Right kidney (tissue), 9 donors: ENCODE measurements at places on chromosomes 2 and 18.

DNA sequence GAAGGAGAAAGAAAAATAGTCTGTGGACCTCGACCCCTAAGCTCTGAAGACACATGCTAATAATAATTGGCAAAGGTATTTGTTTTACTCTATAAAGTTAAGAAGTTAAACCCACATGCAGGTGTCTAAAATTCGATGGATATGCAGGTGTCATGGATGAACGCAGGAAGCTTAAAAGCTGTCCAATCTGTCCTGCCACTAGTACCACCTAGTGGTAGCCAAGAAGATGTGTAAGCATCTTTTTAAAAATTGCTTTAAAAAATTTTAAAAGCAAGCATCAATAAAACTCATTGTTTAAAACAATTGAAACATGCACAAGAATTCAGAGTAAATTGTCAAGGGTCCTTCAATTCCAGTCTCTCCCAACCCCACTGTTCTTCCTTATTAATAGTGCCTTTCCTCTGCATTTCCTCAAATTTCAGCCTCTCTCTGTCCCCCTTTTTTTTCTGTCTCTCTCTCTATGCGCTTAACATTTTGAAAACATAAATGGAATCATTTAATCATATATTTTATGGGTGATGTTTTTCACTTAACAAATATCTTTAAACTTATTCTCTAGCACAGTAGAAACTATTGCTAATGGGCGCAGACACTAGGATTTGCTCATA, 30.6 kb upstream of the PPP3R1 start:
- no peak for DNase-seq

- DNase-seq, result no peak
Observed at GRCh38 chr2:37934591-37935513, 9.8 kb downstream of the RMDN2 start.

GRCh38 chr2:6103949-6104348, 411.8 kb downstream of the SOX11 start:
- no peak for DNase-seq

- DNase-seq, result no peak
Observed at GRCh38 chr2:143085125-143085784, 44.0 kb upstream of the ARHGAP15 start.

GRCh38 chr2:63639344-63639743, 50.6 kb downstream of the MDH1 start:
- no peak for DNase-seq

- no peak for DNase-seq
Observed at GRCh38 chr2:224143526-224143925, 104.4 kb upstream of the SERPINE2 start.

- DNase-seq, result no peak
Observed at GRCh38 chr2:44786045-44786816, 155.3 kb upstream of the SIX3 start.

DNA sequence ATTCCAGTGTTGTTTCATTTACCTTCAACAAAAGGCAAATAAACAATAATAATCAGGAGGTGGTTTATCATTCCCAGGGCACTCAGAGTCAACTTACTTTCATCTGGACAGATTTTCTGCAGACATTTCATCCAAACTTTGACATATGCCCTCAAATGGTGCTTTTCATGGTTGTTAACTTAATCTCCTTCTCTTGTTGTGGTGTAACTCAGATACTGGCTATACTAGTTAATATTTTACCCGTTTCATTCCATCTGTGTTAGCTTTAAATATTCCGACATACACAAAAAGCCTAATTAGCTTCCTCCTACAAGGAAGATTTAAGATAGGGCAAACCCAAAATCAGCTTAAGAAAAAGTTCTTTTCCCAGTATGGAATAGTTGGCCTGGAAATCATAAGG, 44.4 kb upstream of the RPE start:
- DNase-seq, result no peak

DNA sequence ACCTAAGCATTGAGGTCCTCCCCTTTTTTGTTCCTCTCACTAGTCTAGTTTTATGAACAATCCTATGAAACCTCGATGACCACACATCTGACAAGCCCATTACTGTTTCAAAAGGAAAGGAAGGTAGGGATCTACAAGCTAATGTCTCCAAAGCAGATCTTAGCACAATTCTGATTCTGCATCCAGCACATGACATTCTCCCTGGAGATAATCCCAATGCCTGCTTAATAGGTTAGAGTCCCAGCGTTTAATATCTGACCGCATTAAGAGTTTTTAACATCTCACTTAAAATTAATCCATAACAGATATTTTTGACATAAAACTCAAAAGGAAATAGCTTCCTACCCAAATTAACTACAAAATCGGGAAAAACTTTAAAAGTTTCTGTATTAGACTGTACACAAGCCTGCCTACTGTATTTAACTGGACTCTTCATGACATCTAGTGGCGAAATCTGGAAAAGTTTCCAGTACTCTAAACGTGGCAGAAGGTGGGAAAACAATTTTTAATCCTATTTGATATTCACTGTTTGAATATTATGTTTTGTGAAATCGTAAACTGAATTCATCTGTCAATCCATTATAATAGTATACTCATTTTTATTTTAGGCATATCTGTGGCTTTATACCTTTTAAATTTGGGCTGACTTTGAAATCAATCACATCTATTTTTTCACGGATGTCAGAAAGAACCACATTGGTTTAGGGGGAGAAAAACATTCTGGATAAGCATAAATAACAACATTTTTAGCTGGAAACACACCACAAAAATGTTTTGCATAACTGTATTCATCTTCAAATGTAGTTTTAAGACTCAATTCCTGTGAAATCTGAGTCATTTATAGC, 62.4 kb downstream of the TXNL1 start:
- no peak for DNase-seq
